ENCODE measurements at places on chromosomes 3 and 15.

DNA sequence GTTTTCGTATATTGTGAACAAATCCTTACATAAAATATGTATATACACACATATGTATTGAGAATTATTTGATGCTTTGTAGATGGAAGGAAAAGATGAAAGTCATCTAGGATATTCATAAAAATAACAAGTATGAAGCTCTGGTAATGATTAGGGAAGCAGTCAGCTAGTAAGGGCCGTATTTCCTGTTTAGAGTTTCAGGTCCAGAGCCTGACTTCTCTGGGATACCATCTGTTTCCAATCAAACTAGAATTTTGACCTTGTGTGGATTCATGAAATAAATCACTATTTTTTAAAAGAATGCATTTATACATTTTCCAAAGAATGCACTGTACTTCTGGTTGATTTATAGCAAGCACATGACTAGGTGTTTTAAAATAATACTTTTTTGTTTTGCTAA, 156.1 kb upstream of the CGNL1 start:
- DNase-seq: no peak

DNA sequence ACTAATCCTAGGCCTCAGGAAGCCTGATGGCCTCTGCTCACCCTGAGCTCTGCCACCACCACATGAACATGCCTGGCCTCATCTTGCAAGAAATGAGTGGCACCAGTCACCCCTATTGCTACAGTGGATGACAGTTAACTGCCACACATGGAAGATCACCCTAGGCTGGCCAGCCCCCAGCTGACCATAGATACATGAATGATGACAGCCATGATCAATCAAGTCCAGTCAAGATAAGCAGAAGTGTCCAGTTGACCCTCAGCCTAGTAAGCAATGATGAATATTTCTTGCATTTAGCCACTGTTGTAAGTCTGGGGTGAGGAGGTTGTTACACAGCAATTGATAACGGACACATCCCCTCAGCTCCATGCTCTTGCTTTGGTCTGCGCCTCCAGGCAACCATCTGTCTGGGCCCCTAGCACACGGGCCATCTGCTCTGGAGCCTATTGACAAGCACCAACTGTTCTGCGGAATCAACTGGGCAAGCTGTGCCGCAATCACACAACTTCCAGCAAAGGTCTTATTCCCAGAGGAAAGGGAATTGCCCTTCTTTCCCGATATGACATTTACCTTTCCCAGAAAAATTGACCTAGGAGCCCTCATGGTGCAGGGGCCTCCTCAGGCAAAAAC, 2.2 kb upstream of the LYZL4 start:
- DNase-seq: no peak

DNA sequence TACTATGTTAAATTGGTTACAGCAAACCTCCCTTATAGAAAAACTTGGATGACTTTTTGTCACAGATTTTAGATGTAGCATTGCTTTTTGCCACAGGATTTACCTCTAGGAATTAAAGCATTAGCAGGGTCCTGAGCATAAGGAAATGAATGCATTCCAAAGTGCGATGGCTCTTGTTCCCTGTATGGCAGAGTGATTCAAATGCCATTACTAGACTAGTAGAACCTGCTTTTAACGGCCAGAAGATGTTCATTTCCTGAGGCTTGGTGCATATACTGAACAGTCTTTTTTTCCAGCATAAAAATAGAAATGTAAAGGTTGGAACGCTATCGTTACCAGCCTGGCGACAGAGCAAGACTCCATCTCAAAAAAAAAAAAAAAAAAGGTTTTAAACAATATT, 59.4 kb downstream of the WNT5A start:
- DNase-seq: no peak

DNA sequence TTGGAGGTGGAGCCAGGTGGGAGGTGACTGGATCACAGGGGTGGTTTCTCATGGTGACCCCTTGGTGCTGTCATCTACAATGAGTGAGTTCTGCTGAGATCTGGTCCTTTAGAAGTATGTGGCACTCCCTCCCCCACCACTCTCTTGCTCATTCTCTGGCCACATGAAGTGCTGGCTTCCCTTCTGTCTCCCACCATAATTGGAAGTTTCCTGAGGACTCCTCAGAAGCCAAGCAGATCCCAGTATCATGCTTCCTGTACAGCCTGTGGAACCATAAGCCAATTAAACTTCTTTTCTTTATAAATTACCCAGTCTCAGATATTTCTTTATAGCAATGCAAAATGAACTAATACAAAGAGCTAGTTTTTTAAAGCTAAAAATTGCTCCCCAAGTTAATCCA, 54.7 kb downstream of the SLC41A3 start:
- DNase-seq: no peak

DNA sequence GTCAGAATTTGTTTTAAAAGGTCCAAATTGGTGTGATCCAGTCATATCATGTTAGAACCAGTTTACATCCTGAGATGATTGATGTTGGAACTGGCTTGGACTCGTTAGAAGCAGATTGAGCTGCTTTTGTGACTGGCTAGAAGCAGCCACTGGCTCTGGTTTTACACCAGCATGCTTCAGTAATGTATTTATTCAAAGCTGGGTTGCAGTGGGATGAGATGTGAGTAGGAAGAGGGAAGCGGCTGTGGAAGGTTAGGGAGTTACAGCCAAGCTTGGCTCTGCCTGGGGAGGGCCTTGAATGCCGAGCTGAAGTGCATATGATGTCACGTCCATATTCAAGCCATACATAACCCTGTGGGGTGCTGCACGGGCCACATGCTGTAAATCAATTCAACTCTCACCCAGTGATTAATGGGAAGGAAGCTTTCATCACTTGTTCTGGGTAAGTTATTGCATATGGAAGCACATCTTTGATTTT, 104.0 kb upstream of the SMAD3 start:
- no peak for DNase-seq

DNA sequence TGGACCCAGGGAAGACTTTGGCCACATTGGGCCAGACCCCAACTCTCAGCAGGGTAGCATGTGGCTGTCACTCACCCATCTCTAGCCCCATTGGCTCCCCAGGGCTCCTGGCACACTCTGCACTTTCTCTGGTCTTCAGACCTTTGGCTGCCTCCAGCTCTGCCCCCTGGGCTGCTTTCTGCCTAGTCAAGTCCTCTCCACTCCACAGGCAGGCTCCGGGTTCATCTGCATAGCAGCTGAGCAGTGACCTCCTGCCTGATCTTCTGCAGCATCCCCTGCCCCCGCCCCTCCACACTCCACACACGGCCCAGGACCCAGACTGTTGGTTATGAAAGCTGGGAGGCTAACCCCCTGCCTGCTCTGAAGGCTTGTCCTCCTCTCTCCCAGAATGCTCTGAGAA, 8.4 kb upstream of the C15orf39 start:
- no peak for DNase-seq

GRCh38 chr3:152327203-152327602, 58.5 kb downstream of the MBNL1 start:
- DNase-seq: no peak

- DNase-seq: no peak
These were observed at the start of gene COL6A5 for GRCh38 chr3:130345487-130346079. Gene COL6A5 (plus strand): TSS chr3:130345672. CDS start chr3:130373639, 27,967 bp downstream.

GRCh38 chr3:37974121-37975083, 16.2 kb upstream of the VILL start:
- DNase-seq: peak; percentile 51

DNA sequence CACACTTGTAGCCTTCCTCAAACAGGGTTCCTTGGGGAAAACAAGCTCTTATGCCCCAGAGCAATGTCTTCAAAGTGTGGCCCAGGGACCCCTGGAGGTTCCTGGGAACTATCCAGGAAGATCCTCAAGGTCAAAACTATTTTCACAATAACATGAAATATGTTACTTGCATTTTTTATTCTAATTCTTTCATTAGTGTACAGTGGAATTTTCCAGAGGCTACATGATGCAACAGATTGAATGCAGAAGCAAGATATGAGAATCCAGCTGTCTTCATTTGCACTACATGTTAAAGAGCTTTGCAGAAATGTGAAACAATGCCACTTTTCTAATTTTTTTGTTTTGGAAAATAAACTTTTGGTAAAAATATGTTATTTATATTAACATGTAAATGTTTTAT, 190.9 kb downstream of the SLC9A9 start:
- DNase-seq: no peak

GRCh38 chr15:31322504-31322903, 4.1 kb upstream of the KLF13 start:
- no peak for DNase-seq

DNA sequence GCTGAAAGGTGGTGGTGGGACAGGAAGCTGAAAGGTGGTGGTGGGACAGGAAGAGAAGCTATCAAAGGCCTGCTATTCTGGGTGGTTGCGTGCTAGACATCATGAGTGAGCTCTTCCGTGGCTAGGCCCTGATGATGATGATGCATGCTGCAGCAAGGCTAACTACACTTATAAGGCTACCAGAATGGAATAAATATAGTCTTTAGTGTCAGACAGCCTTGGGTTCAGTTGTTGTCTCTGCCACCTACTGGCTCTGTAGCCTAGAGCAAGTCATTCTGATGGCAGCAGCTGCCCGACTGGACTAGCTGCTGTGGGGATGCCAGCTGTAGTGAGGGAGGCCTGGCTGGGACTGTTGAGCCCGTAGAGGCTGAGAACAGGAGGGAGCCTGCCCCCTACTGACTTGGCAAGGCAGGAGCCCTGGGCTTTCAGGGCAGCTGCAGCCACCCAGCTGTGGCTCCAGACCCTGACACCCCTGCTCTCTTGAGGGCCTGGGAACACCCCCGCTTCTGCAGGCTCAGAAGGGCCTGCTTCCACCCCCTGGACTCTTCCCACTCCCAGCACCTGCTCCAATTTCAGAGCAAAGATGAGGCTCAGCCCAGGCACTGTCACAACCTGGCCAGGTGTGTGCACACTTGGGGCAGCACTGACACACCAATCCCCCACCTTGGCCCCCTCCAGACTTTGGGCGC, 21.4 kb upstream of the ZBED2 start:
- DNase-seq: no peak

- DNase-seq: no peak
These were observed 70.2 kb upstream of the DGKG start for GRCh38 chr3:186432189-186432588.

DNA sequence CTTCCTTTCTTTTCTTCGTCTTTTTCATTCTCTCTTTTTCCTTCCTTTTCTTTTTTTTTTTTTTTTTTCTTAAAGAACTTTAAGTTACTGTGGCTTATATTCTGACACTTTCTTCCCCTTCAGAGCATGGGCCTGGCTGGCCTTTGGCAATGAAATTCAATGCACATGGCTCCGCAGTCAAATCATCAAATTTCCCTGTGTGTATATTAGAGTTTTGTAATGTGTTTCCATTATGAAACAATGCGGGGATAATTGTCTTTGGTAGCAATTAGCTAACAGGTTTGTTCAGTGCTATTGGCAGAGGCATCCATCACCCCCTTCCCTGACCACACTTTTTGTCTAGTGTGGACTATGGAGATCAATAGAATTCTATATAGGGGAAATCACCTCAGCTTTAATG, 80.5 kb downstream of the CDIN1 start:
- no peak for DNase-seq

DNA sequence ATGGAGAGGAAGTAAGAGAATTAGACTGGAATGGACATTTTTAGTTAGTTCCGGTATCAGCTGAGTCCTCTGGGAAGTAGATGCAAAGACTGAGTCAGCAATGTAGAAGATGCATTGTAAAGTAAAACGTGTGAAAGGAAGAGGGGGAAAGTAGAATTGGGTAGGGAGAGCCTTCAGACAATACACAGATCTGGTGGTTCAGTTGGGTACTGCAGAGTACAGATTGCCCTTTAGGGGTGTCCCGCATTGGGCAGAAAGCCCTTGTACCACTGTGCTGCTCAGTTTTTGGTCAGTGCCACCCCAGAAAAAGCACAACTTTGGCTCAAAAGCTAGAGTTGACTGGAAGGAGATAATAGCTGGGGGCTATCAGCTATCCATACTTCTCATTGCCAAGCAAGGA, 247.4 kb downstream of the KBTBD8 start:
- DNase-seq: no peak

GRCh38 chr3:39220407-39221140, 28.2 kb upstream of the XIRP1 start:
- DNase-seq: no peak

GRCh38 chr3:46284981-46285683, 42.9 kb downstream of the CCR3 start:
- DNase-seq: no peak

- DNase-seq: no peak
These were observed 41.9 kb upstream of the CCNB2 start for GRCh38 chr15:59063042-59063441.

GRCh38 chr3:97981886-97982285, 9.7 kb upstream of the RIOX2 start:
- DNase-seq: no peak

DNA sequence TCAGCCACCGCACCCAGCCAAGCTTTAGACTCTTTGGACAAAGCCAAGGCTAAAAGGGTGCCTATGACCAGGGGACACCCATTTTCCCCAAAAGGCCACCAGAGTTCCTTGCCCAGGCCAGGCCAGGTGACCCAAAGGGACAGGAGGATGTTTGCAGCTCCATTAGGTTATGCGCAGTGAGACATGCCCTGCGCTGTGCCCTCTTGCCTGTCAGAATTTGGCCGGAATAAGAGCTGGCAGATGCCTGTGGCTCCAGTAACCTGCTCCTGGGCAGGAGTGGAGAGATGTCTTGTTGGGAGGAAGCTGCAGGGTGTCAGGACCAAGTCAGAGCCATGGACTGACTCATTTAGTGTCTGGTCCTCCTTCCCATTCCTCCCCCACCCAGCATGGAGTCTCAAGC, 20.5 kb downstream of the DNASE1L3 start:
- no peak for DNase-seq

DNA sequence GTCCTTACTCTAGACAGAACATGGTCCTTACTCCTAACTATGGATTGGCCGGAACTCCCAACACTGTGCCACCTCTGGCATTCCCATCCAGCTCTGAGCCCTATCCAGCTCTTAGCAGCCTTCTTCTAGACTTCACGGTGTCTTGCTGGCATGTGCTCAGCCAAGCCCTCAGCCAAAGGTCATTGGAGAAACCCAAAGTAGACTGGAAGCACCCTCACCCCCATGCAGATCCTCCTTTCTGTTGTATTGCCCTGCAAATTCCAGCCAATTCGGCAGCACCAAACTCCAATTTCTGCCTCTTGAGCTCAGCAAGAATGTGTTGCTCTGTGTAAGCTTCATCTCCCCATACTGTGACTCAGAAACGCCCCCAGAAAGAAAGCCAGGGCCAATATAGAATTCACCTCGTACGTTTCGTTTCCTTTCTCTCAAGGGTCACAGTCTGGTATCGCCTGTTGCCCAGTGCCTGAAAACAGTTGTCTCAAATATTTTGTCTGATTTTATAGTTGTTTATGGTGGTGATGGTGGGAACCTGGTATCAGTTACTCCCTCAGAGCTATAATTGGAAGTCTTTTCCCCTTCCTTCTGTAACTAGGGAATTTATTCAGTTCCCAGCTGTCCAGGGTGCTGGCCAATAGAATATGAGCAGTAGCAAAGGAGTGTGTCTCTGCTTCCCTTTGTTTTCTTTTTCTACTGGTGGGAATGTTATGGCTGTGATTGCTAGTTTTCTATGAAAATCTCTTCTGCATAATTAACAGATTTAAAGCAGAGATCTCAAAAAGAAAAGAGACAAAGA, 28.4 kb upstream of the EPHB3 start:
- DNase-seq: no peak

GRCh38 chr3:120730576-120731542, 11.5 kb downstream of the RABL3 start:
- DNase-seq: no peak
